ENCODE measurements at places on chromosomes 5 and 9.

DNA sequence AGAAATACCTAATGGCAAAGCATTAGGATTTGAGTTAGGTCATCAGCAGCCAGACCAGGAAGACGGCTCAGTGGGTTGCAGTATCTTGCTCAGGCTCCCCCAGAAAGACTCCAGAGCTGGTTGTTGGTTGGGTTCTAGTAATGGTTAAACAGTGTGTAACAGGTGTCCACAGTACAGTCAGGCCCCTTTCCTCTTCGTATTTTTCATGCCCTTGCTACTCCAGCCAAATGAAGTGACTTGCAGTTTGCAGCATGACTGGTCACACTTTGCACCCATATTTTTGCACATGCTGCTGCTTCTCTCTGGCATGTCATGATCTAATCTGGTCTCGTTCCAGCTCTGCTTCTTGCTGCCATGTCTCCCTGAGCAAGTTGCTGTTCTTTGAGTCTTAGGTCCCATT is 60.6 kb upstream of the TRPC7 start:
- DNase-seq: no peak

GRCh38 chr9:125416517-125416916 is 154.9 kb downstream of the GAPVD1 start:
- no peak for DNase-seq

GRCh38 chr9:35771534-35771933 is 17.5 kb upstream of the MSMP start:
- no peak for DNase-seq

DNA sequence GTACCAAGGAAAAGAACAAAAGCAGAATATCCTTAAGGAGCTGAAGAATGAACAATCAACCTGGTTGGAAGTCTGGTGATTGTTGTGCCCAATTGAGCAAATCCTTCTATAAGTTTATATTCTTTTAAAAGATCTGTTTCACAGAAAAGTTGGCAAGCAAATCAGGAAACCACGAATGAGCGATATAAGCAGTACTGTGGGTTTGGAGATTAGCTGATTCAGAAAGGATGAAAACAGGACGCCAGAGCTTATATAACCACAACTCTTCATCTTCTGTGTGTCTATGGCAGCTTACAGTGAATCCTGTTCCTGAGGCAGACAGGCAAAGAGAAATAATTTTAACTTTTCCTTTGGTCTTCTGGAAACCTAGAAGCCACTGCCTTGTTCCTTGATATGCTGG is 61.7 kb downstream of the SLC38A9 start:
- no peak for DNase-seq

DNA sequence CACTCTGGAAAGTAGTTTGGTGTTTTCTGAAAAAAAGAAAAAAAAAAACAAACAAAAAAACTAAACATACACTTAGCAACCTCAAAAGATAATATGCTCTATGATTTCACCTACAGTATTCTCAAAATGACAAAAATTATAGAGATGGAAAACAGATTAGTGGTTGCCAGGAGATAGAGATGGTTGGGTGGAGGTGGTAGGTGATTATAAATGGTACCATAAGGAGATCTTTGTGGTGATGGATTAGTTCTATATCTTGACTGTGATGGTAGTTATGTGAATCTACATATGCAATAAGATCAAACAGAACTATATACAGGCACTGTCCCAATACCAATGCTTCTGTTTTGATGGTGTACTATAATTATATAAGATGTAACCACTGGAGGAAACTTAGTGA is 32.0 kb downstream of the PTBP3 start:
- no peak for DNase-seq

- peak; percentile 76 for DNase-seq
Measured at GRCh38 chr9:93064392-93065134, 6.1 kb downstream of the SUSD3 start.

DNA sequence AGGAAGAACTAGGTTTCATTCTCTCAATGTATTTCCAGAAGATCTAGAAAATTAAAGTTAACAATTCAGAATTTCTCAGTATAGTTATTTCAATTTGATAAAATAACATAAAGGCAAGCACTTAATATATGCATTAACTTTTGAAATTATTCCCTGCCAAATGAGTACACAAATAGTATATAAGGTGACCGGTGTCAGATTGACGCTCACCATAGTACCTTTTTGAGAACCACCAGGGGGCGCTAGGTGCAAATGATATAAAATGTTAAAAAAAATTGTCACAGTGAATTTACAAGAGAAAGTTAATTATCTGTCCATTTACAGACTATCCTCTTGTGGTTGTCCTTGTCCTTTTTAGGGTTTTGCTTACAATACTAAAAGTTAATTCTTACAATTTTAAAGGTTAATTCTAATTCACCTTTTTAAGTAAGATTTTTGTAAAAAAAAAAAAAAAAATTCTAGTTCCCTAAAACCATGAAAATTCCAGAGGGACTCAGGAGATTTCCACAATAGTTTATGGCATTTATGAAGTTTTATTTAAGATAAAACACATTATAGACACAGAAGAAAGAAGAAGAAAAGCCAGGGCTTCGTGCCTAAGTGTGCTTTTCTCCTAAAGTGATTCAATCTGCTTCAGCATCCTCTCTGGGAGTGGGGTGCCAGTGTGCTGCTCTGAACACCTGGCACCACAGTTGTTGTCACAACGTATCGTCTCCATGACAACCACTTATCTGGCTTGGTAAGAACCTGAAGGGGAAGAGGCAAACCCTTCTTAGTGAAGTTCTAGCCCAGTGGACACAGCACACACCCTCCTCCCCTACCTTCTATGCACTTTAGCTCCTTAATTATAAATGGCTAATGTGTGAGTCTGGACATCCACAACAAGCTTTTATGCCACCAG is 1.7 kb downstream of the ADAMTS16 start:
- DNase-seq: peak; percentile 12

GRCh38 chr5:170480260-170480659 is 23.6 kb upstream of the KCNIP1 start:
- no peak for DNase-seq

DNA sequence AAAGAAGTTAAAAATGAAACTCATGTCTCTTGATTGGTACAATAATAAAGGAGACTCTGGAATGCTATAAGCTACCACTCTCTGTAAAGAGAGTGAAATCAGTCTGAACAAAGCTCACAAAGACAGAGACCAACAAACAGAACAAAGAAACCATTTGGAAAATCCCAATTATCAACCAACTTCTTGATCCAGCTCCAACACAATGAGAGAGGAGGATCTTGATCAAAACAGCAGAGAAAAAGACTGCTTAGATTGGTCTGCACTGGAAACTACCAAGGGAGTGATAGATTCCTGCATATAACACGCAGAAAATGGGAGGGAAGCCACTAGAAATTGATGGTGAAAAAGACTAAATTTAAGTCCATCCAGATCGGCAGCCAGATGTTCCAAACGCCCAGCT is 23.1 kb upstream of the RNF38 start:
- DNase-seq: no peak

DNA sequence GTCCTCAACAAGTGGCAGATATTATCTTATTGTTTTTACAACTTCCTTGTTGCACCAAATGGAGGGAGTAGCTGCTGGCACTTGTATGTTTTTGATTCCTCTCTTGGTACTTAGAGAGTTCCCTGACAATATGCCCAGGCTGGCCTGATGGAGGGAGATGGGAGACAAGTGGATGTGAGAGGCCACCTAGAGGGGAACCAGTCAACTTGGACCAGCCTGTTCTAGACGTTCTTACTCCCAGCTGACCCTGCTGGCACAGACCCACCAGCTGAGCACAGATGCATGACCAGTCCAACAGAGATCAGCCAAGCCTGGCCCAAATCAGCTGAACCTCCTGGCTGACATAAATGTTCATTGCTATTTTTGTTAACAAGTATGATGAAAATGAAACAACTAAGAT is 60.9 kb upstream of the GDNF start:
- DNase-seq: no peak

GRCh38 chr5:8628521-8628920 is 759.6 kb downstream of the MTRR start:
- no peak for DNase-seq

- no peak for DNase-seq
Measured at GRCh38 chr9:113409481-113409880, 994 bp downstream of the POLE3 start.

DNA sequence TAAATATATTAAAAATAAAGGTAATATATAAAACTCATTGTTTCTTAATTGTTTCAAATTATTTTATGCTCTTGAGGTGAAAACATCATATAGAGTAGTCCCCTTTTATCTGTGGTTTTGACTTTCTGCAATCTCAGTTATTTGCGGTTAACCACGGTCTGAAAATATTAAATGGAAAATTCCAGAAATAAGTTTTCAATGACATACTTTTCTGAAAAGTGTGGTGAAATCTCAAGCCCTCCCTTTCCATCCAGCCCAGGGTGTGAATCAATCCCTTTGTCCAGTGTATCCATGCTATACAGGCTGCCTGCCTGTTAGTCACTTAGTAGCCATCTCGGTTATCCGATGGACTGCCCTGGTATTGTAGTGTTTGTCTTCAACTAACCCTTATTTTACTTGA is 546.7 kb upstream of the DMAC1 start:
- DNase-seq: no peak

DNA sequence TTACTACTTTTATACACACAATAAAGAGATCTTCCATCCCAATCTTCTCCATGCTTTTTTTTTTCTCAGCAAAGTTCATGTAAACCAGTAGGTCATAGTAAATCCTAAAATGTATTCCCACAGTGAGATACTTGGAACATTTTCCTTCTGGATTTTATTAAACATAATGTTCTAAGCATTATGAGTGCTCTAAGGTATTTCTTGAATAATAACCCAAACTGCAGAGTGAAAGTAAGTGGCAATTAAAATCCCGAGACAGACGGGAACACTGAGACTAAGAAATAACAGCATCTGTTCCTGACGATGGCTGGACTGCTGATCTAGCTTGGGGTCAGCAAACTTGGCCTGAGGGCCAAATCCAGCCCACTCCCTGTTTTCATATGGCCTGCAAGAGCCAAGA is 359.8 kb downstream of the ARL15 start:
- no peak for DNase-seq

DNA sequence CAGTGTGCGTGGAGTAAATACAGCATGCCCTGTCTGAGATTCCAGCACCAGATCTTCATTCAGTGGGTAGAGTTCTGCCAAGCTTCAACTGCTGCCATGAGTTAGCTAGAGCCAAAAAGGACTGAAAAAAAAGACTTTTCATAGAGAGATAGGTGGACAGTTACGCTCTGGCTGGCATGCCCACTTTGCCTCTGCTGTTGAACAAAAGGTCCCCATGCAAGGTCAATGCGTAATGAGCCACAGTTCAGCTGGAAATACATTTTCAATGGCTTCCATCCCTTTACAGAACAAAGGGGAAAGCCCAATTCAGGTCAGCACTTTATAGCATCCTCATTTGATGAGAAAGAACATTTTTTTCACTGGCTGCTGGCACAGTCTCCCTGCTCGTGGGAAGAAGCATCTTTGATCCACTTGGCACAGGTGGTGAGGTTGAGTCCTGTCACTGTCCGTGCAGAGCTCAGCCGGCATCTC is 86.9 kb upstream of the ERCC6L2 start:
- DNase-seq: no peak

- DNase-seq: no peak
Measured at GRCh38 chr5:177339107-177339638, 12.3 kb downstream of the LMAN2 start.

- no peak for DNase-seq
Measured at GRCh38 chr9:87324613-87325194, 173.0 kb upstream of the DAPK1 start.

DNA sequence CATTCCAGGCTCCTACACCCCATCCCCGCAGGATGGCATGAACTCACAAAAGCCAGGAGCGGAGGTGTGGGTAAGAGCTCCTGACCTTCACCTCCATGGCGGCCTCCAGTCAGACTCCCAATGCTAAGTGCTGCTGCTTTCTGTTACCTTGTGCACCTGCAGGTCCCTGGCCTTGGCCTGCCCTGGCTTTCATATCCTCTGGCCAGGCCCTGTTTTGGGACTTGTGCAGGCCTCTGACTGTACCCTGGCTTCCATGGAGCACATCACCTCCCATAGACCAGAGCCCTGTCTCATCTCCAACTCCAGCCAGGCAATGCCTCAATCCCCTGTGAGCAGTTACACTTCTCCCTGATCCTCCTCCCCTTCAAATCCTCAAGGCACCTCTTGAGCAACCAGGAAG is 124.5 kb downstream of the MED10 start:
- no peak for DNase-seq

DNA sequence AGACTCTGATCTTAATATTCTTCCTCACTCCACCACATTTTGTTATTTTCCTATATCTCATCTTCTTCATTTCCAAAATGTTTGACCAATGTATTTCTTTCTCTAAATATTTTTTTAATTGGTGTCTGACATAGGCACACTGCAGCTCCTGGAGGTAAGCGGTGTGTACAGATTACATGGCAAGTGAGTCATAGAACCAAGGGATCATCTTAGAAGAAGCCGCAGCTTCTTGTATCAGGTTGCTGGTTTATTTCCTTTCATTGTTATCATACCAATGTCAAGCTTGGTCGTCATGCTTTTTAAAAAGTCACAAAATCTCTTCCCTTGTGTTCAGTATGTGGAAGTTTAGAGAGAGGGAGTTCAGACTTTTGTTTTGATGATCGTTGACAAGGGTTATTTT is 526.1 kb upstream of the CDH18 start:
- no peak for DNase-seq

GRCh38 chr5:129361441-129362025 is 98.6 kb upstream of the ADAMTS19 start:
- no peak for DNase-seq

DNA sequence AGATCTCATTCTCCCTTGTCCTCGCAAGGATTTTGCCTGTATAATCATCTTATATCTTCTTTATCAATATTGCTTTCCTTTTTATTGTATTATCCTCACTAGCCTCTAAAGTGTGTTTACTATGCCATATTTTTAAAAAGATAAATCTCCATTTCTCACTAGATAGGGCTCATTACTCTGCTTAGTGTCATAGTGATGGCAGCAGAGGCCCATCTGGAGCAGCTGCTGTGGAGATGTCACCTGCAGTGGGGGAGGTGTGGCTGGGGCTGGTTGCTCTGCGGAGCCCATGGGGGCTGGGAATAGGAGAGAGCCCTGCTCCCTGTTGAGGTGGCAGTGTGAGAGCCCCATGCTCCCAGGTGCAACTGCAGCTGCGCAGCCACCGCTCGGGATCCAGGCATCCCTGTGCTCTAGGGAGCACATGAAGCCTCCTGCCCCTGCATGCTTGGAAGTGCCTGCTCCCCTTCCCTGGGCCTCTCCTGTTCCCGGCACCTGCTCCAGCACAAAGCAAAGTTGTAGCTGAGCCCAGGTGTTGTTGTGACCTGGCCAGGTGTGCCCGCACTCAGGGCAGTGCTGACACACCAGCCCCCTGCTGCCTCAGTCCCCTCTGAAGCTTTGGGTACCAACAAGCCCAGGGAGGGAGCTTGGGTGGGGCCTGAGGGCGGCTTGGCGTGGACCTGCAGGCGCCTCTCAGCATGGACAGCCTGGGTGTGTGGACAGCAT is 144.6 kb upstream of the MRPS30 start:
- DNase-seq: no peak

GRCh38 chr9:20479419-20480155 is 142.7 kb downstream of the MLLT3 start:
- no peak for DNase-seq

Measured in stimulated activated CD8-positive, alpha-beta memory T cell treated with anti-CD3 and anti-CD28 coated beads, Interleukin-2, amount 100 ng/mL, for 48 hours (primary cell).